GM18507 (cell line): ENCODE measurements at places on chromosomes 3 and 15.

GRCh38 chr3:6425289-6425820, 435.6 kb upstream of the GRM7 start:
- DNase-seq: no peak

- DNase-seq: no peak
Observed at GRCh38 chr3:147398813-147399534, 7.4 kb downstream of the ZIC4 start.

GRCh38 chr15:63446255-63446654, 58.1 kb upstream of the USP3 start:
- no peak for DNase-seq

- no peak for DNase-seq
Observed at GRCh38 chr15:65287520-65287855, 805 bp upstream of the PARP16 start.

DNA sequence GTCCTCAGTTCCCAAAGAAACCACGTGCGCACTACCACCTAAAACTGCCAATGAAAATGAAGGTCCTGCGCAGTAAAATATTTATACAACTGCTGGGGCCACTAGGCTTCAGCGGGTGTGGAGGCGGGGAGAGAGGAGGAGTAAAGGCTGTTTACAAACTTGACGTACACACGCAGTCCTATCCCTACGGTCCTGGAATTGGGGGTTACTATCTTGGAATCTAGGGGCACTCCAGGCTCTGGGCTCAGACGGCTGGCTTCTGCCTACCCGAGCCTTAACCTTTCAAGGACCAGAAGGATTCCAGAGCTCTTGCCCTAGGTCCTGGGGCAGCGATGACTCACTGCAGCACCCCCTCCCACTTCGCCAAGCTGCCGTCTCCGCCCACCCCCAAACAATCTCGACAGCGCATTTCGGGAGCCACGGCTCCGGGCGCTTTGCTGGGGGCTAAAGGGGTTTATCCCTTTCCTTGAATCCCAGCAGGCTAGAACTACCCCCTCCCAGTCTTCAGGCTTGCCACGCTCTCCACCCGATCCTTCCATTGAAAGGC, 3.0 kb downstream of the ADAMTS9 start:
- no peak for DNase-seq

DNA sequence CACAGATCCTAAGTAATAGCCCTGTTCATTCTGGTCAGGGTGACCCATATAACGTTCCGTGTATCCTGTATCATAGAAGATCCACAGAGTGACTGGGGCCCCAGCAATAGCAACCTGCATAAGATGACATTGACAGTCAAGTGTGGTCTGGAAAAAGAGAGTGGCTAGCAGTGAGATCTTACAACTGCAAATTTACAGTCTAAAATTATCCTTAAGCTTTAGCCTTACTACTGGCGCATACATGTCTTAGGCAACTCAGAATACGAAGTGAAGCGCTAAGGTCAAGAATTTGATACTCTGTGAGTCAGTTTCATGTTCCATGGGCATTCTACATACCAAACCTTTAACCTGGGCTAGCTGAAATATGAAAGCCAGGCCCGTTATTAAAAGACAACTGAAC, 29.2 kb upstream of the IGDCC4 start:
- no peak for DNase-seq

GRCh38 chr3:50562861-50563260, 4.7 kb downstream of the C3orf18 start:
- DNase-seq: no peak

DNA sequence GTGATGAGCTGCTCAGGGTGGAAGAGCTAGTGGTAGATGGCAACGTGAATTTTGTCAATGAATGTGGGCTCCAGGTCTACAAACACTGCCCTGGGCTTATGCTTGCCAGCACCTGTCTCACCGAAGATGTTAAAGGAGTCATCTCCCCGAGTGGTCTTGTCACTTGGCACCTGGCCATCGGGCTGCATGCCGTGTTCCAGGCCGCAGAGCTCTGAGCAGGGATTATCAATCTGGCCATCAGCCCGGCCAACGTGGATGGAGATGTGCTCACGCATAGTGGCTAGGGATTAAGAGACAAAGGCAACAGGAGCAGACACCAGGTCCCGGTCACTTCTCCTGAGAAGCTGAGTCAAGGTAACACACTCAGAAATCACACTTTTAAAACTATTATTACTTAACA, 54.8 kb upstream of the ACTC1 start:
- no peak for DNase-seq

DNA sequence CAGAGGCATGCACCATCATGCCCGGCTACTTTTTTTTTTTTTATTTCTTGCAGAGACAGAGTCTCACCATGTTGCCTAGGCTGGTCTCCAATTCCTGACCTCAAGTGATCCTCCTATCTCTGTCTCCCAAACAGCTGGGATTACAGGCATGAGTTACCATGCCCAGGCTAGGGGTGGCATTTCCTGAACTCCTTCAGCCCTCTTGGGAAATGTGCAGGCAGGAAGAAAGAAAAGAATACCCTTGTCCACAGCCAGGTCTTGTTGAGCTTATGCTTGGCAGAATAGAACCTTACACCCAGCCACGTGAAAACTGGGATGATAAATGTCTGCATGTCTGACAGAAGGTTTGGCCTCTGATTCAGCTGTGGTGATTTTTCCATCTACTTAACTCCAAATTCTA, 30.2 kb upstream of the SNRPN start:
- DNase-seq: no peak

GRCh38 chr3:86056962-86057361, 934.0 kb downstream of the VGLL3 start:
- DNase-seq: no peak

DNA sequence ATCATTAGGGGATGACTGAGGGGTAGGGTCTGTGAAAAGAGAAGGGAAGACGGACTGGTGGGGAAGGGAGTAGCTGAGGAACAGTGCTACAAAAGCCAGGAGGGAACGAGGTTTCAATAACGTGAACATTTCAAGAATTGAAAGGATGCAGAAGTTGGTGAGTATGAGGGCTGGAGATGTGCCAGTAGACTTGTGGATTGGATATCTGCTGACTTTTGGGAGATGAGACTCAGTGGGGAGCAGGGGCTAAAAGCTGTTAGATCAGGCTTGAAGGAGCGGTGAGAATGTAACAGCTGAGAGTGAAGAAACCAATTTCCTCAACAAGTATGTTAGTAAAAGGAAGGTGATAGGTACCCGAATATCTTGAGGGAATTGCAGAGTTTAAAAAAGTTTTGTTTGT, 65.2 kb downstream of the GTPBP8 start:
- DNase-seq: no peak

- DNase-seq: no peak
Observed at GRCh38 chr3:52805270-52806039, 10.9 kb downstream of the ITIH3 start.

DNA sequence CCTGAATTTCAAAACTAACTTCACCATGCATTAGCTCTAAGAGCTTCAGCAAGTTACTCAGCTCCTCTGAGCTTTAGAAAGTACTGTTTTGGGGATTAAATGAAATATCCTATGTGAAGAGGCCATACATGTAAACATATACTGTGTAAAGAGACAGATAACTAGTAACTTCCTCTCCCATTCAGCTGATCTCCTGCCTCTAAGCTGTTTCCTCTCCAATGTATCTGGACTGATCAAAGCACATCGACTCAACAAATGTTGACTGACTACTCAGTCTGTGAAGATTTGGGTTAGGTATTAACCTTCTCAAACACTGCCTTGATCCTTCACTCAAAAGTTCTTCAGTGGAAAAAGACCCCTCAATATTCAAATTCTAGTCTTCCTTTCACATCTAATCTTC, 82.0 kb downstream of the BOC start:
- no peak for DNase-seq

GRCh38 chr15:39396979-39397615, 183.8 kb upstream of the THBS1 start:
- DNase-seq: no peak

- no peak for DNase-seq
Observed at GRCh38 chr3:105322570-105323273, 44.0 kb upstream of the ALCAM start.

GRCh38 chr3:159929171-159930141, 59.2 kb upstream of the IL12A start:
- peak; percentile 18 for DNase-seq

- no peak for DNase-seq
Observed at GRCh38 chr15:77904436-77904821, 173.1 kb downstream of the TBC1D2B start.

DNA sequence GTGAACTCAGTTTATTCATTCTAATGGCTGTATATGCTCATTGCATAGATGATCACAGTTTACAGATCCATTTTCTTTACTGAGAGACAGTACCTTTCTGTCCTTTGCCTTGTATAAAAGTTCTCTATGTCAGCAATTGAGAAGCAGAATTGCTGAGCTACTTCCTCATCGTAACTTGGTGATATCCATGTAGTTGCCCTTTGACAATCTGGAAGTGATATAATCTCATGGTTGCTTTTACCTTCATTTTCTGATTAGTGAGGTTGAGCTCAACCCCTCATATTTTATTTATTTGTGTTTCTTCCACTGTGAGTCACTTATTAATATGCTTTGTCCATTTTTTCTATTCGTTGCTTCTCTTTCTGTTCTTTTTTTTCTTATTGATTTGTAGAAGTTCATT, 696.5 kb downstream of the AGBL1 start:
- no peak for DNase-seq

DNA sequence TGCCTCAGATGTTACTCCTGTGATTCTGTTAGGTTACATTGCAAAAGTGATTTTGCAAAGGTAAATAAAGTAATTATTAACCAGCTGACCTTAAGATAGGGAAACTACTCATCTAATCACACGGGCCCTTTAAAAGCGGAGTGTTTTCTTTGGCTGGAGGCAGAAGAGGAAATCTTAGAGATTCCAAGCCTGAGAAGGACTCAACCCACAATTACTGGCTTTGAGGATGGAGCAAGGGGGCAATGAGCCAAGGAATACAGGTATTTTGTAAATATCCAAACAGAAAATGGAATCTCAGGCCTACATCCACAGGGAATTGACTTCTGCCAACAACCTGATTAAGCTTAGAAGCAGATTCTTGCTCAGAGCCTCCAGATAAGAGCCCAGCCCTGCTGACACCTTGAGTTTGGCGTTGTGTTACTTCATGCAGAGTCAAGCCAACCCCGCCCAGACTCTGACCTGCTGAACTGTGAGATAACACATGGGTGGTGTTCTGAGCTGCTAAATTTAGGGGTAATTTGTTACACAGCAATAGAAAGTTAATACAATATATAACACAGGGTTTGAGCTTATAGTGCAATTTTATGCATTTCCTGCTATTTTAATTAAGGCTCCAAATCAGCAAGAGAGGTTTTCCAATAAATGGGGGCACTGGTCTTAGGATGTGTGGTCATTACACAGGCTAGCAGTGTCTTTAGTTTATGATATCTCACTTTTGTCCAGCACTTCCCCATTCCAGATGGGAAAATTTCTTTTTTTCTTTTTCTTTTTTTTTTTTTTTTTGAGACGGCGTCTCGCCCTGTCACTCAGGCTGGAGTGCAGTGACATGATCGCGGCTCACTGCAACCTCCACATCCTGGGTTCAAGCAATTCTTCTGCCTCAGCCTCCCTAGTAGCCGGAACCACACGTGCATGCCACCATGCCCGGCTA, 19.5 kb downstream of the NFKBIZ start:
- no peak for DNase-seq
